Activated CD4-positive, CD25-positive, alpha-beta regulatory T cell (primary cell): ENCODE measurements at places on chromosomes 11 and 22.

- DNase-seq = no peak
Measured at GRCh38 chr22:32448980-32449379, 15.3 kb downstream of the BPIFC start.

DNA sequence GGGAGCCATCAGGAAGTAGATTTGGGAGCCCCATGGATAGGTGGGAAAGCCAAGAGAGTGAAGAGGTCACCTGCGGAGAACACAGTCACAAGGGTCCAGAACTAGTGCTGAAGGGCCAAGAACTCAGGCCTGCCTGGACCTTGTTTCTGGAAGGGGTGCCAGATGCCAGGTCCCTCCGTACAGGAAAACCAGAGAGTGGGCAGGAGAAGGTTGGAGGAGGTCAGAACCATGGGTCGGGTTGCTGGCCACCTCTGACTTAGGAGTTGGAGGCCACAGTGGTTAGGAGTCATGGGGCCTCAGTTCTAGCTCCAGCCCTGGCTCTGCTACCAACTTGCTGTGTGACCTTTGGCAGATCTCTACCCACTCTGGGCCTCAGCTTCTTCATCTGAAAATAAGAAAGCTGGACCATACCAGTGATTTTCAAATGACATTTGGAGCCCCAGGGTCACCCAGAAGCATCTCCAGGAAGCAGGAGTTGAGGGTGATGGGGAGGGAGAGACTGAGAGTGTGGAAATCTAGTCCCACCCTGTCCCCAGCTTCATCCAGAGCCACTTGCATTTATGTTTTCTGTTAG lies 20.8 kb upstream of the TUB start:
- DNase-seq = no peak

DNA sequence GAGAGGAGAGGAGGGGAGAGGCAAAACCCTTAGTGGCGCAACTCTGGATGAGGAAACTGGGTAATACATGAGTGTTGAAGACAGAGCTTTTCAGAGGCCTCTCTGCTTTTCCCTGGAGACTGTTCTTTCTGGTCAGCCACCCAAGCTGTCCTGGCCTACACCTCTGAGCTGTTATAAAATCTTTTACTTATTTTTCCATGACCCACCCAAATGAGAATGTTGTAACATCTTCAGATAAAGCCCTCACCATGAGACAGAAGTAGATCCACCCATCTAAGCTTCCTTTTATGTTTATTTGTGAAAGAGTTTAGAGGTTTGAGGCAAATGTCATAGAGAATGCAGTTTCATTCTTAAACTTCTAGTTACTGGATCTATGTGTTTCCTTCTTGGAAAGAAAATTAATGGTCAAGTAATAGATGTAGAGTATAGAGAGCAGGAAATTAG lies 20.3 kb upstream of the APLP2 start:
- no peak for DNase-seq

GRCh38 chr22:30318799-30319419 lies 7.8 kb downstream of the TBC1D10A start:
- no peak for DNase-seq

- no peak for DNase-seq
Measured at GRCh38 chr22:46073683-46074504, 76.4 kb upstream of the PPARA start.

DNA sequence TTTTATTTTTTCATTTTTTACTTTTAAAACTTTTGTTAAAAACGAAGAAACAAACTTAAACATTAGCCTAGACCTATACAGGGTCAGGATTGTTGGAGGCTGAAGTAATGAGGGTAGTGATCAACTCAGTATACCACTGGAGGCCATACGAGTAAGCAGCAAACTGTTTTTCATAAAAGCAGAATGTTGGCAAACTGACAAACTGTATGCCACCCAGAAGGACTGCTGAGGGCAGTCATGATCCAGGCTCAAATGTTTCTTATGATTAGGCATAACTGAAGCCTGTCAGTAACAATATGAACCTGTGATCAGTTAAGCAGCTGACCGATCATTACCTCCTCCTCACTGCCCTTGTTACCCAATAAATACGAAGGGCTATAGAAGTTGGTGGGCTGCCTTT lies 10.2 kb upstream of the SC5D start:
- DNase-seq = no peak

DNA sequence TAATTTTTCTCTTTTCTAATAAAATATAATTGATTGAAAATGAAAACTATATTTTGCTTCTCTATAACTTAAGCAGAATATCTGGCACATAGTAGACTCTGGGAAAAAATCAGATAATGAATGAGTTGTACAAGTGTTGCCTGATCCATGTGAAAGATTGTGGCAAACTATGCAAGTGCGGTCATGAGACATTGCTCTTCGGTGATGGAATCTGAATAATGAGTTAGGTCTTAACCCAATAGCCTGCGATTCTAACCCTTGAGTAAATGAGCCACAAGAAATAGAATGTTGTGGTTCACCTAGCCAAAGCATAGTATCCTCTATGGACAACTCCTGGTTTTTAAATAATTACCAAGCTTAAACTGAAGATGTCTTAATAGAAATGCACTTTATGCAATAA lies 333.7 kb upstream of the LUZP2 start:
- no peak for DNase-seq
